ENCODE measurements at places on chromosomes 16 and 17.

- DNase-seq = no peak
Measured at GRCh38 chr17:70597774-70598173, 428.4 kb downstream of the KCNJ2 start.

GRCh38 chr16:9763505-9763904 is 418.7 kb downstream of the GRIN2A start:
- DNase-seq = no peak

DNA sequence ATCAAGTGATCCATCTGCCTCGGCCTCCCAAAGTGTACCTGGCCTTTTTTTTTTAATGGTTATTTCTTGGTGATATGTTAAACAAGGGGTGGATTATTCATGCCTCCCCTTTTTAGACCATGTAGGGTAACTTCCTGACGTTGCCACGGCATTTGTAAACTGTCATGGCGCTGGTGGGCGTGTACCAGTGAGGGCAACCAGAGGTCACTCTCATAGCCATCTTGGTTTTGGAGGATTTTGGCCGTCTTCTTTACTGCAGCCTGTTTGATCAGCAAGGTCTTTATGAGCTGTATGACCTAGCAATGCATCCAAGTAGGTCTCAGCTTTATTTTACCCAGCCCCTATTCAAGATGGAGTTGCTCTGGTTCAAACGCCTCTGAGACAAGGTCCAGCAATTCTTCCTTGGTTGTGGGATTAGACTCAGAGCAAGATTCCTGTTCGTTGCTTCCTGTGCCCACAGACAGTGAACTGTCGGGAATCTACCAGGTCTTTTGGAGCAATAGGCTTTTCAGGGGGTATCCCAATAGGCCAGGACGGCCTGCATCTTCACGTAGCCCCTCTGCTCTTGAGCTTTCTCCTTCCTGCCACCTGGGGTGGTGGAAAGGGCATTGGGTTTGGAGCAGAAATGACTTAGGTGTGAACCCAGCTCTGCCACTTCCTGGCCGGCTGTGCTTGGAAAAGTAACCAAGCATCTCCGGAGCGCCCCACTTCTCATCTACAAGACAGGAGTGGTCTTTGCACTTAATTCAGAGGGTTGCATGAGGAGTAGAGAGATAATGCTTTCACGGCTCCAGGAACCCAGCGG is 52.9 kb upstream of the SEC14L1 start:
- DNase-seq = no peak

- no peak for DNase-seq
Measured at GRCh38 chr17:75819116-75819515, 25.1 kb downstream of the UNC13D start.

- DNase-seq = no peak
Measured at GRCh38 chr16:7910116-7910515, 577.5 kb downstream of the RBFOX1 start.

GRCh38 chr17:81533339-81534141 is 5.4 kb downstream of the FSCN2 start:
- no peak for DNase-seq

GRCh38 chr16:78179666-78180065 is 80.2 kb downstream of the WWOX start:
- DNase-seq = no peak

GRCh38 chr17:57605675-57606105 is 139.4 kb downstream of the CCDC182 start:
- DNase-seq = no peak

- DNase-seq = no peak
Measured at GRCh38 chr17:66900126-66901010, 64.1 kb upstream of the CACNG4 start.

DNA sequence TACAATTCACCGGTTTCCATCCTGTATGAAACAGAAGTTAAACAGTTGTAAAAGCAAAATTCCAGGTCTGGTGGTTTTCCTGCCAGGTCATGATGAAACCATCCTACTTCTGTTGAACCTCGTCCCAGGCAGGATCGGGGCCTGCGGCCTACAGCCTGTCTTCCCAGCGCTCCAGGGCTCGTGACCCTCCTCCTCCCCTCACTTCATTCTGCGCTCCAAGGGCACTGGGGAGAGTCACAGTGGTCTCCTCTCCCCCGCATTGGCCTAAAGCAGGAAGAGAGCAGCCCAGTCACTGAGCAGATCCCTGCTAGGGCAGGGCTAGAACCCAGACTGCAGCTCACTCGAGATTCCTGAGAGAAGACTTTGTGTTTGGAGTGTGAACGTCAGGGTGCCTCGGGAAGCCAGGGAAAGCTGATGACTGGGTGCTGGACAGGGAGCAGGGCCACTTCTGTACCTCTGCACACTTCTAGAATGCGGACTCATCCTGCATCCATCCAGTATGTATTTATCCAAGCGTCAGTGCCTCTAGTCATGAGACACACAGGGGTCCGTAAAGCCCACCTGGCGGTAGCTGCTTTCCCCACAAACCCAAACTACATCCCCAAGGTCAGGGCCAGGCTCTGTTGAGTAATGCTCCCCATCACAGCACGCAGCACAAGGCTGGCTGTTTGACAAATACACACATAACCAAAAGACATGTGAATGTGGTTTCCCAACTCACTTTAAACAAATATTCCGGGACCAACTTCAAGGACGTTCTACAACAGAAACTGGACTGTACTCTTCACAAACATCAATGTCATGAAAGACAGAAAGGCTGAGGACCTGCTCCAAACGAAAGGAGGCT is 1.7 kb upstream of the ITGAE start:
- DNase-seq = no peak

DNA sequence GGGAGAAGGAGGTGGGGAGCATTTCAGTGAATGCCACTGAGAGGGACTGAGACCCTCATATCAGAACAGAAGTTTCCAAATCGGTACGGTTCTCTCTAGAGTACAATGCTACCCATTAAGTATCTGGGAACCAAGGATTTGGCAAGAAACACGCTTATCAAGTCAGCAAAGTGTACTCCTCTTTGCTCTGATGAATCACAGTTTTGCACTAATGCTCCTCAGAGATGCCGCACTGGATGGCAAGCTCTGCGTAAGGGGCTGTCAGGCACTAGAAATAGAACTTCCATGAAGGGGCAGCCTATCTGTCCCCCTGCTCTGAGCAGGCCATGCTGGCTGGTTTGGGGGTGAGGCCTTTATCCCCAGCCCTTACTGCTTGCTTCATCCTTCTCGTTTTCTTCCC is 4.8 kb upstream of the ABCC12 start:
- no peak for DNase-seq

DNA sequence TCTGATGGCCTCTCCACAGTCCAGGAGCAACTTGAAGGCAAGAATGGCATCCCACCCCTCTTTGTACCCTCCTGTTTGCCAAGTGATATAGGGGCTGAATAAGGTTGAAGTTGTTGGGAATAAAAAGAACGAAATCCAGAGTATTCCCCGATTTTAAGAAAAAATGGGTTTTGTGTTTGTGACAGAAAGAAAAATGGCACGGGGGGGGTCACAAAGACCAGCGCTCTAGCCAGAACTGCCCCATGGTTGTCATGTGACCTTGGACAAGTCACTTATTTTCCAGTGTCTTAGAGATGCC is 1.7 kb upstream of the HEXIM1 start:
- DNase-seq = no peak

DNA sequence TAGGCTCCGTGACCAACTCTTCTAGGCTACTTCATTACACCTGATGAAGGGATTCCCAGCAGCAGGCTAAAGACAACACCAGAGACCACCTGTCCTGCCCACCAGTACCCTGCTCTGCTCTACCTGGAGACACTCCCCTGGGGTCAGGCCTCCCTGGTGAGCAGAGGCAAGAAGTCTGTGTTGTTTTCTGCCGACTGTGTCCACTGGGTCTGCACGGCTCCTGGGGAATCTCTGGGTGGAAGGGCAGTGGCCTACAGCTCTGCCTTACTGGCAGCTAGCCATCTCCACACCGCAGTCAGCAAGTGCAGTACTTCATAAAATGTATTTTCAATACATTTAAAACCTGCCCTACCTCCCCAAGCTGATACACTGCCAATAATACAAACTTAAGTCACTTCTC is 6.8 kb downstream of the RSL1D1 start:
- no peak for DNase-seq

- peak; percentile 46 for DNase-seq
Measured at GRCh38 chr17:37844158-37844976, 79.8 kb upstream of the TBC1D3K start.

- peak; percentile 80 for DNase-seq
Measured at GRCh38 chr16:84738255-84739038, 38.6 kb downstream of the USP10 start.

DNA sequence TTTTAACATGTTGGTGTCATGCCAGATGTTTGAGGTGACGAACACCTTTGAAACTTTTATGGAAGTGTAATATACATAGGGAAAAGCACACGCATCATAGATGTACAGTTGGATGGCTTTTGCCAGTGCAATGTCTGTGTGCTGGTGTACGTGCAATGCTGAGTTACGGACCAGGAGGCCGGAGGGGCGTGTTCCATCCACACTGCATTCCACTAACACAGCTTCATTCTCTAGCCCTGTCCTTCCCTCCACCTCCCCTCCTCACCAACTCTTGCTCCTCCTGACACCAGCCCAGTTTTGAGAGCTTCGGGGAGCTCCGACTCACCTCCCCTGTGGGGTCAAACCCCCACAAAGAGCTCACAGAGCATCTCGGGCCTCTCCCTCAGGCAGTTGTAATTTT is 358.8 kb downstream of the C16orf95 start:
- DNase-seq = no peak

All from stimulated activated CD4-positive, alpha-beta T cell treated with anti-CD3 and anti-CD28 coated beads, Interleukin-12 subunit alpha, Interleukin-12 subunit beta, amount 100 ng/mL, for 48 hours (primary cell).